ENCODE measurements at places on chromosomes 3 and 15.

- no peak for DNase-seq
Observed at GRCh38 chr3:144282313-144282712, 310.7 kb downstream of the DIPK2A start.

- DNase-seq = no peak
Observed at GRCh38 chr15:38414357-38414756, 39.6 kb upstream of the FAM98B start.

DNA sequence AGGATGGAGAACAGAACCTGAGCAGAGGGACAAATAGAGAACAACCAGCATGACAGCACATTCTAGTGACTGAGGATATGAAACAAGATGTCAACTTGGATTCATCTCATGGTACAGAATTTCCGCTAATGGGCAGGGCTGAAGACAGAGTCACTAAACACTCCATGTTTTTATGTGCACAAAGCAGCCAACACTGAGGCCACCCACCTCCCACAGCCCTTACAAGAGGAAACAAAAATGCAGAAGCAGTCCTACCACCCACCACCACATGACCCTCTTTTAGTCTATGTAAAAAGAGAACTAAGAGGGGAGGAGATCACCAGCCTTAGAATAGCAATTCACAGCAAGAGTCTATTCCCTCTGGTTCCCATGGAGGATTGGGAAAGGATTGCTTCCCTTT lies 131.4 kb upstream of the UBE2E2 start:
- no peak for DNase-seq

GRCh38 chr3:115808816-115809215 lies 185.5 kb downstream of the GAP43 start:
- no peak for DNase-seq

DNA sequence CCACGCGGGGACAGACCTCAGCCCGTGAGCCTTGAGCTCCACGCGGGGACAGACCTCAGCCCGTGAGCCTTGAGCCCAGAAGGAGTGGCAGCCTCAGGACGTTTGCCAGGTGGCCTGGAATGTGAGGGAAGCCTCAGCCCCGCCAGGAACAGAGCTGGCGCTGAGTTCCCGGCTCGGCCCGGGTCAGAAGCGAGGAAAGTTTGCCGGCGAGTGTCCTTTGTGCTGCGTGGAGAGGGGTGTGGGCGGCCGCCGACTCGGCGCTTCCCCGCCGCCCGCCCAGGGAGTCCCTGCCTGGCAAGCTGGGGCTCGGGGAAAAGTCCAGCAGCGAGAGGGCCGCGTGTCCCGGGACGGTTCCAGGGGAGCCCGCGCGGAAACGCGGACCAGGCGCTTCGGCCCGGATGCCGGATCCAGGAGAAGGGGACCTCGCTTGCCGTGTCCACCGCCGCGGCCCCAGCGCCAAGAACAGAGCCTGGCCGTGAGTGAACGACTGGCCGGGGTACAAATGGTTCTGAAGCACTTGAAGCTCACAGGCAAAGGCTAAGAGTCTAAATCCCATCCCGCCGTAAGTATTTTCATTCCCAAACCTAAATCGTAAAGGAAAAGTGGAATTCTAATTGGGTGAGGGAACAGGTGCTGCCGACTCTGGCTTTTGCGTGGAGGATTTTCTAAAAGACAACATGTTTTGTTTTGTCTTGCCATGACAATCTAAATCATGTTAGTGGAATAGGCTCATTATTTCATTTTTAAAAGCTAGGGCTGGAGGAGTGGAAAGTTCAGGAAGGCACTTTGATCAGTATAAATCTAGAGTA lies 1.7 kb downstream of the LRRN1 start:
- no peak for DNase-seq

DNA sequence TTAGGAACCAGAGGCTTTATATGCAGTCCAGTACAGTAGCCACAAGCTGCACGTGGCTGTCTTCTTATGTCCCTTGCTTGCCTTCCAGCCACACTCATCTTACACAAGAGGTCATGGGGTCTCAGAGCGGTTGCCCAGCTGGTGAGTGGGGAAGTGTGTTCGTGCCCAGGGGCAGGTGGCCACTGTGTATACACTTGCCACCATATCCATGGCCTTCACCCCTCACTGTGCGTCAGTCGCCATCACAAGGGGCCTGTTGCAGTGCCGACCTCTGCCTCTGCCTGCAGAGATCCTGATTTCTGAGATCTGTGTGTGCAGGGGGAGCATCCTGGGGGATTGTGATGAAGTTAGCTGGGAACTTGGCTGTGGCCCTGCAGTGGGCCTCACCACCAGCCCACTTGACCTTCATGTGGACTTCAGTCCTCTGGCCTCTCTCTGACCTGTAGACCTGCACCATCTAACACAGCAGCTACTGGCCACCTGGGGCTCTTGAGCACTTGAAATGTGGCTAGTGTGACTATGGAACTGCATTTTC lies 43.1 kb upstream of the SACM1L start:
- no peak for DNase-seq

DNA sequence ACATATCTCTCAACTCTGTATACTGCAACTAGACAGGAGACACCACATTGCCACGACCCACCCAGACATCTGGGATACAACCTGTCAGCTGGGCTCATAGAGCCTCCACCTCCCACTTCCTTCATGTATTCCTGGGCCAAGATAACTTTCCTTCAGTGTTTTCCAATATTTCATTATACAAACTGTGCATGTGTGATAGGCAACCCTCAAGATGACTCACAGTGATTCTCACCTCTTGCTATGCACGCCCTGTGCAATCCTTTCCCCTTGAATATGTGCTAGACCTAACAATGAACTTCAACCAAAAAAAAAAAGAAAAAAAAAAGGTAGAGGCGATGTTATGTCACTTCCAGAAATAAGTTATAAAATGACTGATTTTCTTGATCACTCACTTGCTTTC lies 138.0 kb upstream of the ALCAM start:
- no peak for DNase-seq

- DNase-seq = no peak
Observed at GRCh38 chr3:14304101-14305045, 98.0 kb upstream of the SLC6A6 start.

GRCh38 chr3:150588027-150588830 lies 14.9 kb upstream of the SELENOT start:
- no peak for DNase-seq

DNA sequence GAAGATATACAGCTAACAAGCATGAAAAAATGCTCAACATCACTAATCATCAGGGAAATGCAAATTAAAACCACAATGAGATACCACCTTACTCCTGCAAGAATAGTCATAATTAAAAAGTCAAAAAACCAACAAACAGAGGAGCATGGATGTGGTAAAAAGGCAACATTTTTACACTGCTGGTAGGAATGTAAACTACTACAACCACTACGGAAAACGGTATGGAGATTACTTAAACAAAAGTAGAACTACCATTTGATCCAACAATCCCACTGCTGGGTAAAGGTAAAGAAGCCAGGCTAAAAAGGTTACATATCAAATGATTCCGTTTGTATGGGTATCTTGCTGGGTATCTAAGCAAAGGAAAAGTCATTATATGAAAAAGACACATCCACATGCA lies 53.8 kb downstream of the STAG1 start:
- DNase-seq = no peak

- peak; percentile 45 for DNase-seq
Observed at GRCh38 chr15:77659350-77660321, 26.9 kb upstream of the LINGO1 start.

GRCh38 chr3:195540027-195540426 lies 3.1 kb downstream of the PPP1R2 start:
- no peak for DNase-seq

DNA sequence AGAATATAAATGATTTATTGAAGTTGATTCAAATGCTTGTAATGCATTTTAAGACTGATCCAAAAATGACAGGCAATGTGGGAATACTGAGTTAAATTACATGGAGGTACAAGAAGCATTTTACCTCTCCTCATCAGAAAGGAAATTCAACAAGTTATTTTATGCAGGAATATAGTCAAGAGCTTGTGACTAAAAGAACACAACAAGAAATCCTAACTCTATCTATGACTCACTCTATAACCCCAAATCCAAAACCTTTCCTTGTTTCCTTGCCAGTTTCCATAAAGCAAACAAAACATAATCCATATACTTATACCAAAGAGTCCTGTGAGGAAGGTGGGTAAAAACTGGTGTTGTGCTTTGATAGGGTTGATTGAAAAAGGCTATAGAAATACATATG lies 30.8 kb downstream of the SIN3A start:
- no peak for DNase-seq

DNA sequence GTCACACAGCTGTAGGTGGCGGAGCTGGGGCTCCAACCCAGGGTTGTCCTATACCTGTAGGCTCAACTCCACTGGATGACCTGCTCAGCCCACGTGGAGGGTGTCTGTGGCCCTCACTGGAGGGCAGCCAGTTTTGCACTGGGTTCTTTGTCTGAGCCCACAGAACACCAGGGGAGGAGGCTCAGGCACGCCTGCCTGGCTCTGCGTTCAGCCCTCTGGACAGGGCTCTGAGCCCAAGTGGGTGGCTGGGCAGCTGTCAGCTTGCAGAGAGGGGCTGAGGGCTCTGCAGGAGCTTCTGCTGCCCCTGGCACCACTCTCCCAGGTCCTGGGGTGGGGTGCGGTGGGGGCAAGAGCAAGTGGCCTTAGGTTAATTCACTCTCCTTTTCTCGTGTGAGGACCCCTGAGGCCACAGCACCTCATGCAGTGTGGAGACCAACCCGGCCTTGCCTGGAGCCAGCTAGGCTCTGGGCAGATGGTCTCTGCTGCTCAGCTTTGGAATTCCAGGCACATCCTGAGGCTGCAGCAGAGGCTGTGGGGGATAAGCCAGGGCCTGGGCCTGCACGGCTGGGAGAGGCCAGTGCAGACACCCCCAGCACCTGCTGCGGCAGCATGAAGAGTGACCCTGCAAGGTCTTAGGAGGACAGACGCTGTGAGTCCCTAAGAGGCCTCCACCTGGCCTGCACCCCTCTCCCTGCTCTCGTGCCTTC lies 23.5 kb downstream of the DUSP7 start:
- DNase-seq = no peak

DNA sequence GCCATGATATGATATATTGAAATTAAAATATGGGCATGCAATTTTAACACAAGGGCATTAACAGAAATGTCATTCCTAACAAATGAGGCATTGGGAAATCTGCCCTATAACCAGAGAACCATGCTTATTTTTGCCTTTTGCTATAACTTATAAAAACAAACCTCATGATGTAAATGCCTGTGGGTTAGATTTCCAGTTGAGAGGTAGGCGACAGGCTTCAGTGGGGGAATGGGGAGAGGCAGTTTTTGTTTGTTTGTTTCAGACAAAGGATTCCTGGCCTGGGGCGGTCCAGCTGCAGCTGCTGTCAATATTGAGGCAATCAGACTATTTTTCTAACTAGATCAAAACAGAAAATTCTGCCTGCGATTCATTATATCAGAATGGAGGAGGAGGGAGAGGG lies 490.4 kb upstream of the CFAP20DC start:
- no peak for DNase-seq

DNA sequence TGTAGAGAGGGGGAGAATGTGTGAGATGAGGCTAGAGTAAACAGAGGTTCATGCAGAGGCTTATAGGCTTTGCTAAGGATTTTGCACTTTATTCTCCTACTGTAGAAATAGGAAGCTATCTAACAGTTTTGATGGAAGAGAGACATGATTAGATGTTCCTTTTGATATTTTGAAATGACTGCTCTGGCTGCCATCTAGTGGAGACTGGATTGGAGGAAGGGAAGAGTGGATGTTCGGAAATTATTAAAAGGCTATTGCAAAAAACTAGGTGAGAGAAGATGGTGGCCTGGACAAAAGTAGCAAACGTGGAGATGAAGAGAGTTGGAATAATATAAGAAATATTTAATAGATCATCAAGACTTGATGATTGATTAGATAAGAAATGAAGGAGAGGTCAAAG lies 42.2 kb downstream of the SYN2 start:
- DNase-seq = peak; percentile 59

DNA sequence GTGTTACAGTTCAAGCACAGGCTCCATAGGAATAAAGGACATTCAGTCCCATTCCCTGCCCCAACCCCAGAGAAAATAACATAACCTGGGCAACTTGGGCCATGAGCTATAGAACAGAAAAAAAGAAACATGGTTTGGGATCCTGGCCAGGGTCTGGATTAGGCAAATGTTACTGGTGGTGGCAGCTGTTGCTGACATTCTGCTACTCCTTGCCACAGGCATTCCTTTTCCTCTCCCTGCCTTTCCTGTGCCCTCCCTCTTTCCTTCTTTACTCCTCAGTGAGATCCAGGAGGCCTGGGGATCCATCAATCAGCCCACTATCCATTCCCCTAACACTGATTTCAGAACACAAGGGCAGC lies 129.1 kb downstream of the NTRK3 start:
- no peak for DNase-seq

GRCh38 chr3:135528413-135529015 lies 437.0 kb upstream of the PPP2R3A start:
- peak; percentile 18 for DNase-seq

- no peak for DNase-seq
Observed at GRCh38 chr3:107493134-107493533, 29.6 kb upstream of the BBX start.

GRCh38 chr3:48696156-48696555 lies 10.4 kb upstream of the NCKIPSD start:
- DNase-seq = no peak

DNA sequence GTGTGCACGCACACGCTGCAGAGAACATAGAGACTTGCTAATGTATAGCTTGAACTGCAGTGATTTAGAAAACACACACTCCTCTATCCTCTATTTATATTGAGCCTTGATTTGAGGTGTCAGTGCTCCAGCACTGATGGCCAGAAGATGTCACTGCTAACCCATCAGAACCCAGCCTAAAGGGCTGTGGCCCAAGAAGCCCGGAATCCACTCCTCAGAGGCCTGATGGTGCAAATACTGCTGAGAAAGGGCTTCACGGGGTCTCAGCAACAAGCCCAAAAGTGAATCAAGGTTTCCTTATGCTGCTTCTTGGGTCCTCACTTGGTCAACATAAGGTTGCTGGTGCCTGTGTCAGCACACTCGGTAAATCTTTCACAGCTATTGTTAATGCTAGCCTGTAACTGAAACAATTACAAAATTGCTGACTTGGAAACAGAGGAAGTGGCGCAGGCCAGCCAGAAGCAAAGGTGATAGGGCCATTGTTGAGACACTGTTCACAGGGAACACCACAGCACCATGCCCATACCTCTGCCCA lies 60.3 kb downstream of the HEG1 start:
- DNase-seq = peak; percentile 58

GRCh38 chr3:143482106-143483088 lies 362.8 kb downstream of the CHST2 start:
- no peak for DNase-seq

DNA sequence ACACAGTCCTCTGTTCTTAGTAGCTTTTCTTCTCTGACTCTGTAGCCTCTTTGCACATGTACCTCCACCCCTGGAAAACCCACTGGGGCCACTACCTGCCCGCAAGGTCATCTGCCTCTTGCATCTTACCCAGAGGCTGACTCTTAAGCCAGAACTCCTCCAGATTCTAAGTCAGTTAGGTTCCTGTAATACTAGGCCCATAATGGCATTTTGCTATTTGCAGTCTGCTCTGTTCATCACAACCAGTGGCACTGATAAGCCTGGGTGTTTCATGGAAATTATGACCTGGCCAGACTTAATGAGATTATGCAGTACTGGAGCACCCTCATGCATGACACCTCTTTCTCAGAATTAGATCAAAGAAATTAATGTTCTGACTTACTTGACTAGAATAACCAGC lies 31.7 kb upstream of the ATG7 start:
- DNase-seq = no peak

GRCh38 chr15:80070840-80071239 lies 11.4 kb downstream of the ZFAND6 start:
- DNase-seq = no peak

GRCh38 chr15:42364529-42364928 lies 5.2 kb downstream of the CAPN3 start:
- no peak for DNase-seq

Measured in NCI-H1092 treated with DMSO at 0.1 percent for 48 hours (cell line).